ENCODE measurements at places on chromosomes 3 and 15.
A peak's percentile ranks its signal among the peaks of the same experiment; 100 is the strongest.

DNA sequence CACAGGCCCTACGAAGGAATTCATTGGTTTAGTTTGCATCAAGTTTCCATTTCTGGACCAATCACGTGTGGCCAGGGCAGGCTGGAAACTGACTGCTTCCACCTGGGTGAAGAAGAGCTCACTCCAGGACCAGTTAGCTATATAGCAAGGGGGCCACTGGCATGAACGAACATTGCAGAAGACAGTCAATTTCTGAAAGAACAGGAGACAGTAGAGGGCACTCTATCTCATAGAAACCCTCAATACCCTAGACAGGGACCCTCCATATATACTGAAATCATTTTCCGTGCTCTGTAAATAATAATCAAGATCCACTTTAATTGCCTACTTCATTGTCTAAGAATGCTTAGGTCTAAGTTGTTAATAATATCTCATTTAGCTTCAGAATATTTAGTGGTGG, 215.6 kb downstream of the CADPS start:
- DNase-seq, result no peak

DNA sequence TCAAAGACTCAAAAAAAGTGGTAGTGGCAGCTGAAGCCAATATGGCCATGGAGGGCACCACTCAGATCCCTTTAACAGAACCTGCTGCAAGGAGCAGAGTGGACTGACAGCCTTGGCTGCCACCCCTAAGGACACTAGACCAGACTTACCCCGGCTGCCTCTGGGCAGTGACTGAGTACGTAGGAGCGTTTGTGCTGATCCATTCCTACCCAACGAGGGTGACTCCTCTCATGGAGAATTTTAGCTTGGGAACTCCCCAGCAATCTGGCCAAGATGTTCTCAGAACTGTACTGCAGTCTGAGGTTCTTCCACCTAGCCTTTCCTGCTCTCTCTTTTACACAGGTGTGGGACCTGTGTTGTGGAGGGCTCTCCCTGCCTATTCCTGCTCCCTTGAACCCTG, 22.1 kb downstream of the CLEC3B start:
- no peak for DNase-seq

DNA sequence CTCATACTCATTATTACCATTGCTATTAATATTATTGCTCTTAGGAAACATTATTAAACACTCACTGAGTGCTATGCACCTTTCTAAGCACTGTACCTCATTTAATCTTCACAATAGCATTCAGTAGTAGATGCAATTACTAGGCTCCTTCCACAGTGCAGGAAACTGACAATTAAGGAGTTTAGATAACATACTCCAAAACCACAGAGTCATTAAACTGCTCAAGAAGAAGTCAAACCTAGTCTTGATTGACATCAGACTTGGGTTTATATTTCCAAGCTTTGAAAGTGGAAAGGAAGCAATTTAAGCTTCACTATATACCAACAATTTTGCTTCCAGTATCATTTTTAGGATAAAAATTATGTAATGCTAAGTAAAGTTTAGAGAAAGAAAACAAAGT, 490.1 kb upstream of the ARRDC4 start:
- no peak for DNase-seq

GRCh38 chr3:58222161-58222724, 11.5 kb upstream of the DNASE1L3 start:
- no peak for DNase-seq

- DNase-seq, result no peak
Observed at GRCh38 chr3:198113206-198114053, 153.4 kb downstream of the LMLN start.

- no peak for DNase-seq
Observed at GRCh38 chr3:181189556-181189955, 200.0 kb upstream of the DNAJC19 start.

DNA sequence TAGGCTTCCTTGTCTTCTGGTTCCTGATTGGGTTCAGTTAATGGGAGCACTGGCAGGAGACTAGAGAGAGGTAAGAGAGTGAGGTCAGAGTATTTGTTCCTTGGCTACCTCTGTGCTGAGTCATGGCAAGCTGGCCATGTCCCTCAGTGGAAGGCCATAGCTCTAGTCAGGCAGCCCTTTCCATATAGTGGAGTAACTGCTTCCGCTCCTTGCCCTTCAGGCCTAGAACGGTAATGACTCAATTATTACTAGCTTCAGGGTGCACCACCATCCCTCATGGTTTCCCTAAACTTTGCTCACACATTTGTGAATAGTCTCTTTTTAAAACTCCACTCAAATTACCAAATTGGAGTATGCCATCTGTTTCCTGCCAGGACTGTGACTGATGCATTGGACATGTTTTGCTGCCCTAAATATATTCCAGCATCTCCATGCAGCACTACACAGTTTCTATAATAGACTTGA, 10.5 kb upstream of the ANO10 start:
- DNase-seq, result no peak

DNA sequence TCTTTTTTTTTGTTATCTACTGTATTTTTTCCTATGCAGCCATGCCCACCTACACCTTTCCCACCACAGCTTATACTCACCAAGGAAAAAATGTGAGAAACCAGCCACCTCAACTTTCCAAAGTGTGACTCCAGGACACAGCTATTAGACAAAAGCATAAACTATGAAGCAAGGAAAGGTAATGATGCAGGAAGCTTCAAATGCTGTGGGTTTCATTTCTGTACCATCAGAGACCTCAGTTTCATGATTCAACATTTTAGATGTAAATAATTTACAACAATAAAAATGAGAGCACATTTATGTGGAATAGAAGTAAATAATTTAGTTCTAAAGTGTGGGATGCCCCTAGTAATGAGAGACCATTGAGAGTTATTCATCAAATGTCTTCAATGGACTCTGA, 115.1 kb downstream of the CDIN1 start:
- DNase-seq, result no peak

DNA sequence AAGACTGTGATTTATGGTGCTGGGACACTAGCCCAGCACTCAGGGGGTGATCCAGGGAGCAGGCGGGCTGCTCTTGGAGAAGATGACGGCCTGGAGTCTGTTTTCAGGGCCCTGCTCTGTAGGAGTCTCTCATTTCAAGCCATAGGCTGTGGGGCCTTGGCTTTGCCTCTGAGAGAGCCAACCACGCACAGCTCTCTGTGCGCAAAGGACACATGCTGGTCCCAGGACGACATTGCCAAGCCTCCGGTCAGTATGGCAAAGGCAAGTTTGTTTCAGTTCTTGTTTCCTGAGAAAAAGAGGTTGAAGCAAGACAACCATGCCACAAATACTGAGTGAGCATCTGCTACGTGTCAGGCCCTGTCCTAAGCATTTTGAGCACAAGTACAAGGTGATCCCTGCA, 197.1 kb downstream of the EPHB1 start:
- DNase-seq, result peak; percentile 11

DNA sequence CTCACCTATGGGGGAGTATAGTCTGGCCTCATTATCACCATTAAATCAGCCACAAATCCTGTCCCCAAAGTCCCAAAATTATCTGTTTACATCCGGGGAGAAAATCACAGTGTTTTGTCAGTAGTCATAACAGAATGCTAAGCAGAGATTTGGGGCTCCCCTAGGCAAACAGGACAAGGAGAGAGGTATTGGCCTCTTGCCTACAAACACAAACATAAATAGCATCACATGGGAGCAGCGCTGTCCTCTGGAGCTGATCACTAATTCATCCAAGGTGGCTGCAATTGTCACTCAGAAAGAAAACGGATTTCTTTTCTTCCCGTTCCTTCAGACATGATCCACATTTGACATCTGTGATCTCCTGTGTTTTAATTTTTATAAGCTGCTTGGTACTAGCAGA, 1028.1 kb downstream of the NTRK3 start:
- no peak for DNase-seq

- DNase-seq, result no peak
Observed at GRCh38 chr3:129057249-129057648, 3.3 kb upstream of the GP9 start.

DNA sequence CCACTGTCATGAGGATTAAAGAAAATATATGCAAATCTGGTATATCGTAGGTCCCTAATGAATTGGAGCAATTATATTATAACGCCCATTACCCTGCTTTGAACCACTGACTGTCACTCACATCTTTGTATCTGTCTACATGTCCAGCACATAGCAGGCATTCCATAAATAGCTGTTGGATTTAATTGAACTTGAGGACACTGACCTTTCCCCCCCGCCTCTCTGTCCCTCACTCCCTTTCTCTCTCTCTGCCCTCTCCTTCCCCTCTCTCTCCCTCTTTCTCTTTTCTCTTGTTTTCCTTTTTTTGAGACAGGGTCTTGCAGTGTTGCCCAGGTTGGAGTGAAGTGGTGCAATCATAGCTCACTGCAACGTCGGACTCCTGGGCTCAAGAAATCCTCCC, 233.0 kb downstream of the CD47 start:
- no peak for DNase-seq

DNA sequence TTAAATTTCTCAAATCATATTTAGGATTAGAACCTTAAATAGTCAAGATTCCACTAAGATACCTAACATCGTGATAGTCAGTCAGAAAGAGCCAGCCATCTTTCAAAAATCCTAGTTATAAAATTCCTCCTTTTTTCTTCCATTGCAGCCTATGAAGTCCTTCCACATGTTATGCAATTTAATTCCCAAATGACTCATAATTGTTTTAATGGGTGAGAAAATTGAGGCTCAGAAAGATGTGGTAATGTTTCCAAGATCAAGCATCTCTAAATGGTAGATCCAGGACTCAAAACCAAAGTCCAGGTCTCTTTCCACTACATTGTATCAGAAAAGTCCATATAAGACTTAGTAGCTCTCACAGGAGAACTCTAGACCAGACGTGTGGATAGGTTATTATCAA, 9.5 kb downstream of the CFAP44 start:
- DNase-seq, result no peak

DNA sequence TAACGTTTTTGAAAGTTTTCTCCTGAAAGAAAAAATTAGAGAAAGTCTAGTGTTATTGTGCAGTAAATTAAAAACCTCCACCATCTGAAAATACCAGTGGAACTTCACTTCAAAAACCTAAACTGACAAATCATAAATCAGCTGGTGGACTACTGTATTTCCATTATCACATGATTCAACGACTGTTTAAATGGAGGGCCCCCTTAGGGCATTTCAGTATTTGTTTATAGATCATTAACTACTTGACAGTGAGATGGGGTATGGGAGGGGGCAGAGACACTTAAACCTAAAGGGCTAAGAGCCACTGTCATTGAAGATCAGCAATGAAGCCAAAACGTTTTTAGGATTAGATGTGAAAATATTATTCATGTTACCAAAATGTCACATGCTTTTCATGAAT, 8.8 kb upstream of the C15orf61 start:
- no peak for DNase-seq

- DNase-seq, result no peak
Observed at GRCh38 chr15:85793641-85794597, 806 bp downstream of the KLHL25 start.

- DNase-seq, result no peak
Observed at GRCh38 chr3:143122089-143122430, 2.5 kb downstream of the CHST2 start.

- no peak for DNase-seq
Observed at GRCh38 chr15:83108266-83109219, 1.1 kb downstream of the TM6SF1 start.

- no peak for DNase-seq
Observed at GRCh38 chr3:105539897-105540296, 173.2 kb downstream of the ALCAM start.

- no peak for DNase-seq
Observed at GRCh38 chr3:14539384-14539741, 779 bp downstream of the GRIP2 start.

DNA sequence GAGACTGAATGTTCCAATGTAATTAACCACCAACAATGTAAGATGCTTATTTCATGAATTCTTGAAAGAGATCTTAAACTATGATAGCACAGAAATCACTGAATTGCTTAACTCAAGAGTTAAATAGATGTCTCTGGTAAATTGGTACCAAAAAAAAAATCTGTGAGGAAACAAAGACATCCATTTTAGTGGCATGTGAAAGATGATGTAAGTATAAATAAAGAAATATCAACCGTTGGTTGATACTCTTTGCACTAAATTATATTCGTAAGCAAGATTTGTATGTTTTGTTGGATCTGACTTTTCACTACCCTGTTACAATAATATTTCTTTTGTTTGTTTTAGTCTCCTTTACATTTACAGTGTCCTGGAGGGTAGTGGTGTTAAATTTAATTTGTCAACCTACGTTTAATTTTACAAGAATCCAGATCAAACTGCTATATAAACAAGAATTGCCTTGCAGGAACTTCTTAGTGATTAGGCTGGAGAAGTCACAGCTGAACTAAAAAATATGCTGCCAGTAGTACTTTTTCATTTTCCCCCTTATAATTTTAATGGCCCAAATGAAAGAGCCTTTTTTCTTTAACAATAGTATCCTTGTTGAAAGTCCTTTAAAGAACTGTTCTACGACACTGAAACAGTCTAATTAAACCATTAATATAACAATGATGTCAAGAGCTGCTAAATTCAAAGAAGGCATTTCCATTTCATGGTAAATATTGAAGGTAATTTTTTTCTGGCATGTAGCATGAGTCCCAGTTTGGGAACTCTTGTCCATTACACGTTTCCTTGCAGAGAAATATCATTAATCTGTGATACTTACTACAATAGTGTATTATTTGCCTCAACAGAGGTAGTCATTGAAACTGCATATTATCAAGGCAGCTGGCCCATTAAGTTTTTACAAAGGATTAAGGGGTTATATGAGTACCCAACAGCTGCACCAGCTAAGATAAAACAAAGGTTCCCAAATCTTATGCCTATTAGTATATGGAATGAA, 109.6 kb upstream of the PHLDB2 start:
- no peak for DNase-seq

GRCh38 chr3:138935863-138936740, 10.8 kb downstream of the FOXL2 start:
- peak; percentile 52 for DNase-seq

DNA sequence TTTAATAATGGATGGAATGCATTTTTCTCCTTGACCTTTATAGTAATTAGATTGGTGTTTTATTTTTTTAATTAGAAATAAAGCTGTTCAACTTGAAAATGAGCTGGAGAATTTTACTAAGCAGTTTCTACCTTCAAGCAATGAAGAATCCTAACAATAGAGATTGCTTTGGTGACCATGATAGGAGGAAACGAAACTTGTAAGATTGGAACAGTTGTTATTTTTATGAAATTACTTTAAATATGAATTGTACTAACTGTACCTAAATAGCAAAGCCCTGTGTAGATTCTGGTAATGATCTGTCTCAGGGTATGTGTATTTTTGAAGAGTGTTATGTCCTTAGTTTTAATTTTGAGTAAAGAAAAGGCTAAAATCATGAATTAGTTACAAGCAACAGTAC, 44.4 kb downstream of the MFN1 start:
- no peak for DNase-seq

GRCh38 chr3:30649572-30650318, 43.3 kb downstream of the TGFBR2 start:
- no peak for DNase-seq

GRCh38 chr3:101065962-101066361, 72.7 kb upstream of the ABI3BP start:
- no peak for DNase-seq

- no peak for DNase-seq
Observed at GRCh38 chr3:40690749-40691451, 166.1 kb downstream of the ZNF621 start.

- DNase-seq, result no peak
Observed at GRCh38 chr3:78398401-78398800, 1358.5 kb downstream of the ROBO2 start.

Data from amygdala (tissue), 56 donors.